Cortex of kidney (tissue), 1 donor: ENCODE measurements at places on chromosomes 3 and 15.

DNA sequence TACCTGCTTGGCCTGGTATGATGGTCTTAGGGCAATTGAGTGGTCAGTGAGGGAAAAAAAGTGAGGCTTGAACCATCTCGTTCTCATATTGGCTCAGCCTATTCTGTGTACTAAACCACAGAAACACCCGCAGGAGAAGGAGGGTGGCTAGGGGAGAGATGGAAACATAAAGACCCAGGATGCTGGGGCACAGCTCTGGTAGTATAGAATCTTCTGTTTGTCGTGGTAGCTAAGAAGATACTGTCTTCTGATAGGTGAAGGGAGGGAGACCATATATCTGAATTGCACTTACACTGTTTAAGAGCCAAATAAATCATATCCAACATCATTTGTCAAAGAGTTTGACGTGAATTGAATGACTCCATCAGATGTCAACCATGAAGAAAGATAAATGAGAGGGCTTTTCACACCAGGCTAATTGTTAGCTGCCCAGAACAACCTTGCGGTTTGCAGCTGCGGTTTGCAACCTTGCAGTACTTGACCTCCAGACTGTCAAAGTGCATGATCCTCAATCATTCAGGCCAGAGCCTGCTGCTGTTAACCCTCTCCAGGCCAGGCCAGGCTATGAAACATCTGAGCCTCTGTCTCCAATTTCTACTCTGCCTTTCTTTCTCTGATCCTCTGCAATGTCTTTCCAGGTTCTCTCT is 40.9 kb upstream of the PIK3R4 start:
- no peak for DNase-seq

DNA sequence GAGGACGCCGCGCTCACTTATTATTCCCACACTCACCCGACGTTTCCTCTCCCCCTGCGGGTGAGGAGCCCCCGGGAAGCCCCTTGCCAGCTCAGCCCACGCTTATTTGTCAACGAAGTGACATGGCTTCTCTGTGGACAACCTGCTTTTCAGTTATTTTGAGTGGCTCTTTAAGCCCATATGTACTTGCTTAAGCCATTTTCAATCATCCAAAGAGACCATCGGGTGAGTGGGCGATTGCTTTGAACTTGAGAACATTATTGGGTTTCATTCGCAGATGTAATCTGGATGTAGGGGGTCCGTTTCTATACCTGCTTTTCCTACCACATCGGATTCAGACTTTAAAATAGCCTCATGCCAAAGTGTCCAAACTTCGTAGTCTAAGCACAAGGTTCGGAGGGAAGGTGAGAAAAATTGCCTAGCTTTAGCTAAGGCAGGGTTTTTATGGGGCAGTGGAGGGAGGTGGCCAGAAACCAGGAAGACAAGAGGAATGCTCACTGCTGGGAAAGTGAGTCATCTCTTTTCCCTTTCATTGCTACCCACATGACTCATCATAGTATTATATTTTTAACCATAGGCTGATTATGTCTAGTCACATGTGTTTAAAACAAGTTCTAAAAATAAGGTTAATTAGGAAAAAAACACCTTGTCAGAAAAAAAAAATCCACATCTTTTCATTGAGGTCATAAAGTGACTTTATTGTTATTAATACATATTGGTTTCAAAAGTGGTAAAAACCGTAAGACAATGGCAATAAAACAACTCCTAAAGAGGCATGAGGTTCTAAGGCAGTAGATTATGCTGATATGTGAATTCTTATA is 773.1 kb upstream of the NR2F2 start:
- DNase-seq: no peak

- no peak for DNase-seq
These were observed 32.6 kb upstream of the SLC41A3 start for GRCh38 chr3:126116526-126116925.

GRCh38 chr3:115087512-115087911 is 59.6 kb downstream of the ZBTB20 start:
- DNase-seq: no peak

DNA sequence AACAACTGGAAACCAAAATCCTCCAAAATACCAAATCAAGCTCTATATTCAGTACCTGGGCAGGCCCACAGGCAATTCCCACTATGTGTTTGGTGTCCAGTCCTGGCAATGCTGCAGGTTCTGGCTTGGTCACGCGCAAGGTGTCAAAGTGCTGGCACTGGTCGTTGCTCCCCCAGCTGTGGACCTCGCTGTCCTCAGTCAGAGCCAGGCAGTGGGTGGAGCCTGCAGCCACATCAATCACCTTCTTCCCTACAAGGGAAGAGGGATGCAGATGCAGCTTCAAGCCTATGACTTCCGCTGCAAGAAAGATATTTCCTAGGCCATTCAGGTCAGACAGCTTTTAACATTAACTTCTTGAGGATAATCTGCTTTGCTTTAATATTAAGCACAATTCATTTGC is 61.3 kb downstream of the HERC2 start:
- DNase-seq: no peak

- DNase-seq: no peak
These were observed 7.4 kb upstream of the DLG1 start for GRCh38 chr3:197305854-197306253.

DNA sequence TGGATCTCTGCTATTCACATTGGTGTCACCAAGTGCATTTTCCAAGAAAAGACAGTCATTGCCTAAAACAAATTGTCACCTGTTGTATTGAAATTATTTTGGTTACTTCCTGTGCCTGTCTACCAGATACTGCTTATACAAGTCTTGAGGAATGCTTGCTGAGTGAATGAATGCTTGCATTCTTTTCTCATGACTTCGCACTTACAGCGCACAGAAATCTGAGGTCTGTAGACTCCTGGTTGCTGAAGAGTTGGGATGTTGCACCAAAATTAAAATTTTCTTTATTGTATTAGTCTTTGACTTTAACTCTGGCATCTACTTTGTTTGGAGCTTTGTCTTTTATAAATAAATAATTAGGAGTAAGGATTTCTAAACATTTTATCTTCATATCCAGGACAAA is 28.4 kb downstream of the SH3GL3 start:
- no peak for DNase-seq

DNA sequence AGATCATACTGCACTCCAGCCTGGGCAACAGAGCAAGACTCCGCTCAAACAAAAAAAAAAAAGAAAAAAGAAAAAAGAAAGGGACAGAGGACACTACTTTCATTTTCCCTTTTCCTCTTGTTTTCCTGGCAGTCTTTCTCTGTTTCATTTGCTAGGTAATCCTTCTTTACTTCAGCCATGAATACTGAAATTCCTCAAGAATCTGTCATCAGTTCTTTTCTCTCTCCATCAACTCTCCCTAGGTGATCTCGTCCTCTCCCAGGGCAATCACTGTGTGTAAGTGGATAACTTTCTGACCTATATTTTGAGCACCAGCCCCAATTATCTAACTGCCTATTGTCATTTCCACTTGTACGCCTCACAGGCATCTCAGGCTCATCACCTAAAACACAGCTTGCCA is 51.5 kb downstream of the TTC23 start:
- DNase-seq: no peak

- DNase-seq: no peak
These were observed 17.3 kb upstream of the RYK start for GRCh38 chr3:134267996-134268395.

DNA sequence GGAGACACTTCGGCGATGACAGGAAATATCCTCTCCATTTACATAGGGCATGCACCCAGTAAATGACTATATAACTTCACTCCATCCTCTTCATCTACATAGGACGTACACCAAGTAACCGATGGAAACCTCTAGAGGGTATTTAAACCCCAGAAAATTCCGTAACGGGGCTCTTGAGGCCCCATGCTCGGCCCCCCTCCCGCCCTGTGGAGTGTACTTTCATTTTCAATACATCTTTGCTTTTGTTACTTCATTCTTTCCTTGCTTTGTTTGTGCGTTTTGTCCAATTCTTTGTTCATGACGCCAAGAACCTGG is 7.5 kb upstream of the FAM107A start:
- no peak for DNase-seq

DNA sequence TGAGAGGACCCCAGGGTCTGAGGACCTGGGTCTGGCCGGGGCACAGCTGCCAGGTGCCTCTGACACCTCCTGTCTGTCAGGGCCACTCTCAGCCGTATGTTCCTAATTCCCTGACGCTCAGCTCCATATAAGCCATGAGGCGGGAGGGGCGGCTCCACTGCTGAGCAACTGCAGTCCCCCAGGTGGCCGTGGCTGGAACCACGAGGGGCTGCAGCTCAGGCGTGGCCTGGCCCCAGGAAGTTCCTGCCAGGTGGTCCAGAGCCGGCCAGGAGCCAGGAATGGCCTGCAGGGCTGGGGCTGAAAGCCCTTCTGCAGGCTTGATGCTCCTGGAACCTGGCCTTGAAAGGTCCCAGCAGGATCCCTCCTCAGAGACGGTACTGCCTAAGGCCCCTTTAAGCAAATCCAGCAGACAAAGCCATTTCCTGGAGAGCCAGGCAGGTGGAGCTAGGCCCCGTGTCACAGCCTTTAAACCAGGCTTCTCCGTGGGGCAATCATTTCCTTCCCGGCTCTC is 118.0 kb downstream of the CHSY1 start:
- DNase-seq: no peak

DNA sequence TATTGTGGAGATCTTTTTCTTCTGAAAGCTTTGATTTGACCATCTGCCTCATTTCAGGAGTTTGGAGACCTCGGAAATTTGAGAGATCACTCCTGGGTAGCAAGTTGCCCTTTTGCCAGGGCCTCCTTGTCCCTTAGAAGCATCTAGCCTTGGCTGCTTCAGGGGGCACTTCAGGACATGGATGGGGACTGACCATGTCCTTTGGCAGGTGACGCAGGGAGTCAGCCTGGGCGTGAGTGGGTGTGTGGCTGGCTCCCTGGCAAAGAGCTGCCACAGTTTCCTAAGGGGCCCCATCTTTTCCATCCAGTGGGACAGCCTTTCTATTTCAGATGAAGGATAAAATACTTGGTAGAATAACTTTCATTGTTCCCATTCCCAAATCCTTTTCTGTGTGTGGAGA is 27.6 kb downstream of the EEFSEC start:
- DNase-seq: no peak

GRCh38 chr3:55964491-55964985 is 477.4 kb upstream of the WNT5A start:
- no peak for DNase-seq

- DNase-seq: no peak
These were observed 635.6 kb upstream of the TBL1XR1 start for GRCh38 chr3:177832880-177833279.

- no peak for DNase-seq
These were observed 56.1 kb upstream of the ADAMTS9 start for GRCh38 chr3:64743887-64744243.

DNA sequence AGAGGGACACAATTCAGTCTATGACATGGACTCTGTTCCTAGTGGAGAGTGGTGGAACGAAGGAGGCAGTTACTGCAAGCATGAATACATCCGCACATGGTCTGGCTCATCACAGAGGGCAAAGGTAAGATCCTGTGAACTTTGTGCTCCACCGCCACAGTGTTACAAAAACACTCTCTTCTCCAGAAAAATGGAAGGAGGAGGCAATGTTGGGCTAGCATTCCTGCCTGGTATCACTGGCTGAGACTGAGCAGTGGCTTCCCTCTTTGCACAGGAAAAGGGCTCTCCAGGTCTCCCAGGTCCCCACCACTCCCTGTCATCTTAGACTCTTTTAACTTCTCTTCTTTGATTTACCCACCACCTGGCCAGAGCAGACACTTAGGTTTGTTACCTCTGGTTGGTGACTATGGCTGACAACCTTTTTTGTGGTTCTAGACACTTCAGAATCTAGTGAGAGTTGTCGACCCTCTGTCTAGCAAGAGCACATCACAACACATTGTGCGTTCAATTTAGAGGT is 1.5 kb upstream of the EEFSEC start:
- DNase-seq: no peak
